ENCODE measurements at places on chromosomes 1 and 21.
A peak's percentile ranks its signal among the peaks of the same experiment; 100 is the strongest.

- no peak for DNase-seq
Observed at GRCh38 chr1:234958706-234959657, 169.7 kb downstream of the TOMM20 start.

GRCh38 chr1:234250747-234251146, 122.5 kb upstream of the COA6 start:
- no peak for DNase-seq

DNA sequence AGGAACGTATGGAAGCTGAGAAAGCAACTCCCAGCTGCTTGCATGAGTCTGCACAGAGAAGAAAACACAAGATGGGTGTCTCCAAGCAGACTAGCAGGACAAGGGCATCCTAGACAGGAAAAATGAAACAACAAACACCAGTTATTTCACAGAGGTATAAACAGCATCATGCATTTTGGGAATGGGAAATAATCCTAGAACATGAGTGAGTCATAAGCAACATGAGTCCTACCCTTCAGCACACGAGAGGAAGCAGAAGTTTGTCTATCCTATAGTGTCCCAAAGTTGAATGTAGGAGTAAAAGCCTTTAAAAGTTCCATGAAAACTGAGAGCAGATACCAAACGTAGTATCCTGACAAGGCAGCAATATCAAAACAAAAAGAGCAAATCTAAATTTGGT, 11.3 kb upstream of the FRRS1 start:
- no peak for DNase-seq

DNA sequence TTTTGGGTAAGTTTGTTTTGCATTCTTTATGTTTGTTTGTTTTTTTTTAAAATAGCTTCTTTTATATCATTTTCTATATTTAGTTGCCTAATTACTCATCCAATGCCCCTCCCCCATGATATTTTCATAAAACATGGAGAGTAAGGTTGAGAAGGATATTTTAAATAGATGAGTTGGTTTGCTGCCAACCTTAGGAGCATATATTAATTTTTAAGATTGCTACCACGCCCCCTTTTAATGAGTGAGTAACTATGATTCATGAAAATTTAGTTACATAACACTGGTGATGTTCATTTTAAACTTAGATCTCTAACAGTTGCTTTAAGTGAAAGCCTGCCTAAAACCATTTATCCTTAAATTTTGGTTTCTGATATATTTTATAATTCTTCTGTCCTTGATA, 18.7 kb downstream of the TMEM50A start:
- DNase-seq: no peak

DNA sequence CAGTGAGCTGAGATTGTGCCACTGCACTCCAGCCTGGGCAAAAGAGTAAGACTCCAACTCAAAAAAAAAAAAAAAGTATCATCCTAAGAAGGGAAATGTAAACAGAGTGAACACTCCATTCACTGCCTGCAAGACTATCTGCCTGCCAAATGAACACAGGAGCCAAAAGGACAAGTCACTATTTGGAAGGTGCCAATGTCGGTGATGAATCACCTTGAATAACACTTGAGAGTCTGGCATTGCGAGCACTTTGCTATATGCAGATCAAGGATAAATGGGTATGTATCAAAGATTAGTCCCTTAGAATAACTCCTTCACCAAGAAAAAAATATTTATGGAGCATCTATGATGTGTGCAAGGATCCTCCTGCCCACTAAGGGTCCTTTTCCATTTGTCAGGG, 6.6 kb downstream of the UBR4 start:
- DNase-seq: no peak

DNA sequence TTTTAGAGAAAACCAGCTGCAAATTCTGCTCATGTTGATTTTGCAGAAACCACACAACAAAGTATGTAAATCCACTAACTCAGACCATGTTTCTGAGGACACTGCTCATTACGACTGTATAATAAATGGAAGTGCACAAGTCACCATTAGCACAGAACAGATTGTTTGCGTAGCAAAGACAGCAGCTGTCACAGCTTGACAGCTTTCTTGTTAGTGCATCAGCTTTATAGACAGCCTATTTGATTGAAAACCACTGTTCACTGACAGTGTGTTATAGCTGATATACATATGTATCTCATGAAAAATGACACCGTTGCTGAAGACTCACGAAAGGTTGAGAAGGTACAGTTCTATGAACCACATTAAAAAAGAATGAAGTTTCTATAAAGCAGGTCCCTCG, 560.2 kb upstream of the ZRANB2 start:
- DNase-seq: no peak

DNA sequence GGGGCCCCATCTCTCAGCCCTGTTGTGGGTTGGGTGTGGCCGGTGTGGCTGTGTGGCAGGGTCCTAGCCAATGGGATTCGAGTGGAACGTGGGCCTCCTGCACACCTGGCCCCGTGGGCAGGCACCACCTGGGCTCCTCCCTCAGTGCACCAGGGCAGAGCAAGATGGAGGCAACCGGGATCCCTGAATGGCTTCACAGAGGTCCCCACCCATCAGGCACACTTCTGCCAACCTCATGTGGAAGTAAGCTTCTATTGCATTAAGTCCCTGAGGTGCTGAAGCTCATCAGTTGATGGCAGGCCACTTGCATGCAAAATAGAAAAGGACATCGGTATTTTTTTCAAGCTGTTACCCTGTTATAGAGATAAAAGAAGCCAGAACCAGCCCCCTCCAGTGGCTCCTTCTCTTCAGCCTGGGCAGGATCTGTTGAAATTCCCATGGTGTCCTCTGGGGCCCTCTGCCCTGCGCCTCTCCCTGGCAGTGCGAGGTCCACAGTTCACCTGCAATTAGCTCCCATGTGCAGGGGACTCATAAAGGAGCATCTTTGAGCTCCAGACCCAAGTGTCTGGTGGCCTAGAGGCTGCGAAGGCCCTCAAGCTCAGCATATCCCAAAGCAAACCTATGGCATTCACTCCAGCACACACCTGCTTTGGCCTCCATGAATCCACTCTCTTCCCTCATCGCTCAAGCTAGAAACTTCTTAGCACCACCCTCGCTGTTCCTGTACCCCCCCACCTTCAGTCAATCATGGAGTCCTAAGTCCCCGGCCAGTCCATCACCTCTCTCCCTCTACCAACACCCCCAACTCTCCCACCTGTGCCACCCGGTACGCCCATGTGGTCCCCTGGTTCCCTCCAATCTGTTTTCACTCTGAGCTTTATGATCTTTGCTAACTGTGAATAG, 2.1 kb upstream of the SLC45A1 start:
- no peak for DNase-seq

DNA sequence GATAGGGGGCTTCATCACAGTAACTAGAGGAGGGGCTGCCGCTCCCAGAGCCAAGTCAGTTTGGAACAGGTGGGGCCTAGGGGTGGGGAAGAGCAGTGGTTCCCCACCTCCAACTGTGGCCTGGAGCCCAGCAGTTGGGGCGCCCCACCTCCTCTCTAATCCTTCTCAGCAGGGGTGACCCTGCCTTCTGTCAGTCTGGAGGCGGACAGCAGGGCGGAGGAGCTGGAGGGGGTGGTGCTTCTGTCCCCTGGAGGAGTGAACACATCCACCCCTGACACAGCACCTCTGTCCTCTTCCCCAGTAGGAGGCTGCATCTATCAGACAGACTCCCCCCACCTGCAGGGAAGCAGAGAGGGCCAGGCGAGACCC, 73.8 kb downstream of the MRPL37 start:
- no peak for DNase-seq

GRCh38 chr1:21904704-21905520, 32.2 kb downstream of the HSPG2 start:
- no peak for DNase-seq

DNA sequence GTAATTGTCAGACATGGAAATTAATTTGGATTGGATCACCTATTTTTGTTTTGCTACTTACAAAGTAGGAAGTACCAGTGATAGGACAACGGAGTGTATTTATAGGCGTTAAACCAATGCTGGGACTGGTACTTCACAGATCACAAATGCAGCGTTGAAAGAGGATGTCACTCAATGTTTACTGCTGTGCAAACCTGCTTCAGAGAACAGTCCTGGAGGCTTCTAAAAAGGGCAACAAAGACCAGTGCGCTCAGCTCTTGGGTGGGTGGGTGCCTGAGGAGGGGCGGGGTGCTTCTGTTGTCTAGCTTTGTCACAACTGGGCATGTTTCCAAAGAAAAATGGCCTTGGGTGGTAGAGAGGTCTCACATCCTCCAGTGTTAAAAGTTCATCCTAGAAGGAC, 2.1 kb downstream of the C1orf21 start:
- DNase-seq: no peak

GRCh38 chr1:56456435-56457101, 122.8 kb downstream of the PLPP3 start:
- no peak for DNase-seq

- DNase-seq: no peak
Observed at GRCh38 chr21:26179501-26179900, 8.9 kb upstream of the APP start.

DNA sequence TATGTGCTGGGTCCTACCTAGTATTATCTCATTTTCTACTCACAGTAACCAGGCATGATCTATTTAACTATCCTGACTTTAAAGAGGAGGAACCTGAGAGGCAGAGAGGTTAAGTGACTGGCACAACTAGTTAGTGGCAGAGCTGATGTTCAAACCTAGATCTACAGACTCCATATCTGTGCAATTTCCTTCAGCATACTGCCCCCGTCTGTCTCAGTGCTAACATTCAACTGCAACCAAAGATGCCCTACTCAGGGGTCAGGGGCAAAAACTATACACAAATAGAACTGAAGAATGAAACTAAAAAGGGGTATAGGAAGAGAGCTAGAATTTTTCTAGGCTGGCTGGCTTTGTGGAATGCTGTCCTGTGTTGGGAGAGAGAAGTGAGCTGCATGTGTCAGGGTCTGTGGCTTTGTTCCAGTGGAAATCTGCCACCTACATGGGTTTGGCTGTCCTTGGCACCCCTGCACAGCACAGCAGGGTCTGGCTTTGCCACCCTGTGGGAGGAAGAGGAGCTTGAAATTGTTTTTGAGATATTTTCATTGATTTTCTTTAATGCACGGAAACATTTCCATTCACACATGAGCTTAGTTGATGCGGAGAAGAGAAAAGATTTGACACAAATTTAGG, 368.5 kb downstream of the RPS6KC1 start:
- no peak for DNase-seq

DNA sequence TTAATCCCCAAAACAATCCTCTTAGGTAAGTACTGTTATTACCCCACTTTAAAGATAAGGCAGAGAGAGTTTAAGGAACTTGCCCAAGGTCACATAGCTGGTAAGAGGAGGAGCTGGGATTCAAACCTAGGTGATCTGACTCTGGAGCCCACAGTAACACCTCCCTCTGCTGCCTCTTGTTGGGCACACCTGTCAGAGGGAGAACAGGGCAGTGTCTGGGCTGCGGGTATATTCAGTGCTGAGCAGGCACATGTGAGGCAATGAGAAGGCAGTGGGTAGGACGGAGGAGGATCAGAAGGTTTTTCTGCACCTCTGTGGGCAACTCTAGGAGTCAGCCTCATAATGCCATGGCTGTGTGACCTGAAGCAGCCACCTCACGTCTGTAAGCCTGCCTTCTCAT, 1.8 kb downstream of the HPCA start:
- DNase-seq: no peak

DNA sequence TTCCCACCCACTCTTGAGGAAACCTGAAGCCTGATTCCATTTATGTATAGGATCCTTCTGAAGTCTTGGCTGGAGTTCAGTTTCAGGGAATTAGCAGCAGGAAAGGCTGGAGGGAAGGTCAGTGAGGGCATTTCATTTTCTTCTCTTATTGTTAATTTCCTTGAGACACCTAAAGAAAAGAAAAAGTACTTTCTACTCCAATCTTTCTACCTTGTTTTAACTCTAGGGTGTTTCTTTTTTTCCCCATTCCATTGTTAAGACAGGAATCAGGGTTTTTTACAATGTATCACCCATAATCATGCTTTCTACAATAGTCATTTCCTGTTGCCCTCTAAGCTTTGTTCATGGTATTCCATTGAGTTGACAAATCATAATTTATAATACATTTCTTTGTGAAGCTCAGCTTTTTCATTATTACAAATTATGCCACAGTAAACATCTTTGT, 27.4 kb downstream of the SNRPE start:
- DNase-seq: no peak

DNA sequence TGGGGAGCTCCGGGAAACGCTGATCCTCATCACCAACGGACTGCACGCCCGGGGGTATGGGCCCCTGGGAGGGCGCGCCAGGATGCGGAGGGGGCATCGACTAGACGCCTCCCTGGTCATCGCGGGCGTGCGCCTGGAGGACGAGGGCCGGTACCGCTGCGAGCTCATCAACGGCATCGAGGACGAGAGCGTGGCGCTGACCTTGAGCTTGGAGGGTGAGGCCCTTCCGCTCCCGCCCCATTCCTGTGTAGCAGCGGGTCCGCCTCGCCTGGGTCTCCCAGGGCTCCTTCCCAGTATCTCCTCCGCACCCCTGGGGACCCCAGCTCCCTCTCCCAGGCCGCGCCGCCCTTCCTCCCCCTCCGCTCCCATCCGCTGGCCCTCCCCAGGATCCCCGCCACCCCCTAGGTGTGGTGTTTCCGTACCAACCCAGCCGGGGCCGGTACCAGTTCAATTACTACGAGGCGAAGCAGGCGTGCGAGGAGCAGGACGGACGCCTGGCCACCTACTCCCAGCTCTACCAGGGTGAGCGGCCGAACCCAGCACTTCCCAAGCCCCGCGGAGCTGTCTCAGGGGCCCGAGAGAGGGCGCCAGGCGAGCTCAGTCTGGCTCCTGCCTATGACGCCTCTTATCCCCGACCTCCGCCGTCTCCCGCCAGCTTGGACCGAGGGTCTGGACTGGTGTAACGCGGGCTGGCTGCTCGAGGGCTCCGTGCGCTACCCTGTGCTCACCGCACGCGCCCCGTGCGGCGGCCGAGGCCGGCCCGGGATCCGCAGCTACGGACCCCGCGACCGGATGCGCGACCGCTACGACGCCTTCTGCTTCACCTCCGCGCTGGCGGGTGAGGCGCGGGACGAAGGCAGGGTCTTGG, 5.0 kb downstream of the HAPLN2 start:
- peak; percentile 68 for DNase-seq

GRCh38 chr1:204142032-204142974, 9.5 kb downstream of the ETNK2 start:
- no peak for DNase-seq

GRCh38 chr1:47867438-47868347, 129.5 kb downstream of the TRABD2B start:
- no peak for DNase-seq

DNA sequence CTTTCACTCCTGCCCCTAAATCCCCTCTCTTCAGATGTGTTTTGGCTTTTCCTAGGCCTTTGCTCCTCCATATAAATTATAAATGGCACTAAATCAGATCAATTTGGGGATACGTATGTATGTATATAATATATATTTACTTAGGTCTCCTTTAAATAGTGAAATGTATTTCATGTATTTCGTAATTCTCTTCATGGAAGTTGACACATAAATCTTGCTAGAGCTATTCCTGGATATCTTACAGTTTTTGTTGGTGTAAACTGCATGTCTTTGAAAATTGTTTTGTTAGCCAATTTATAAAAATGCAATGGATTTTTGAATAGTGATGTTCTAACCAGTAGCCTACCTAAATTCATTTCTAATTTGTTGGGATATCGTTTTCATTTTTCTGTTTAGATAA, 9.0 kb downstream of the RPF1 start:
- no peak for DNase-seq

- DNase-seq: no peak
Observed at GRCh38 chr1:40243351-40243750, 4.4 kb upstream of the TMCO2 start.

- DNase-seq: no peak
Observed at GRCh38 chr1:9052272-9053049, 17.0 kb downstream of the SLC2A5 start.

GRCh38 chr1:46278807-46279206, 24.6 kb downstream of the LRRC41 start:
- no peak for DNase-seq
